Neural crest cell (in vitro differentiated cells): ENCODE measurements at places on chromosomes 6 and 20. TPM values are rescaled to one million over a fixed set of nuclear protein-coding genes. Genes with fewer than 3 reads are reported as not detected.

GRCh38 chr6:100881707-100882040, 545 bp upstream of the ASCC3 start:
- H3K27ac ChIP-seq = peak overlapping the region; percentile 60
- peak overlapping the region; percentile 98 for H3K4me3 ChIP-seq
- peaks cover 2% of the 10 kb centered on the region for H3K36me3 ChIP-seq
- no peaks in the 10 kb centered on the region for H3K27me3 ChIP-seq
- no peak for DNase-seq

DNA sequence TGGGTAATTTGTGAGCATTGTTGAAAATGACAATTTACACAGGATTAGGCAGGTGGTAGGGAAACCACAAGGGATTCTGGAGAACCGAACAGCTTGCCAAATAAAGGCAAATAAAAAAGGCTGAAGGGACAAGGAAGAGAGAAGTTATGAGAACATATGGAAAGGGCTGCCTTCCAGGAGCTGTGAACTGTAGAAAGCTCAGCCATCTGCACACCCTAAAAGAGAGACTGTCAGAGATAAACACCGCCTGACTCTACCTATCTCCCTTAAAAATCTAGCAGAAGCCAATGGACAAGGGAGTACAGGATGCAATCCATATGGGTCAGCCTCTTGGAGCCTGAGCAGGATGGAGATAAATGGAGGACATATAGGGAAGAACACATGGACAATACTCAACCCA, 12.7 kb upstream of the SLC17A1 start:
- no peaks in the 10 kb centered on the region for H3K4me1 ChIP-seq
- no peak overlapping the region for H3K4me3 ChIP-seq
- H3K27ac ChIP-seq = no peak overlapping the region
- DNase-seq = no peak

- no peak for DNase-seq
- no peak overlapping the region for H3K27ac ChIP-seq
- H3K27me3 ChIP-seq = no peaks in the 10 kb centered on the region
Observed at GRCh38 chr6:72761761-72762160, 139.9 kb downstream of the KCNQ5 start.

- H3K27me3 ChIP-seq = no peaks in the 10 kb centered on the region
- no peak overlapping the region for H3K4me3 ChIP-seq
- no peak overlapping the region for H3K27ac ChIP-seq
- H3K36me3 ChIP-seq = peaks cover 24% of the 10 kb centered on the region
- no peak for DNase-seq
Observed at GRCh38 chr20:47295921-47296426, 60.5 kb downstream of the ZMYND8 start.

GRCh38 chr20:11847827-11848226, 69.9 kb upstream of the BTBD3 start:
- DNase-seq = no peak
- no peak overlapping the region for H3K4me3 ChIP-seq
- no peaks in the 10 kb centered on the region for H3K27me3 ChIP-seq
- no peaks in the 10 kb centered on the region for H3K36me3 ChIP-seq
- H3K4me1 ChIP-seq = peaks cover 17% of the 10 kb centered on the region

- peaks cover 76% of the 10 kb centered on the region for H3K4me1 ChIP-seq
- H3K27me3 ChIP-seq = no peaks in the 10 kb centered on the region
- no peaks in the 10 kb centered on the region for H3K36me3 ChIP-seq
- peak overlapping the region; percentile 97 for H3K27ac ChIP-seq
- no peak for DNase-seq
Observed at GRCh38 chr6:30881392-30882203, 2.7 kb upstream of the DDR1 start.

GRCh38 chr20:40134176-40134575, 554.9 kb downstream of the MAFB start:
- DNase-seq = no peak
- H3K4me3 ChIP-seq = no peak overlapping the region
- H3K36me3 ChIP-seq = peaks cover 2% of the 10 kb centered on the region
- no peak overlapping the region for H3K27ac ChIP-seq
- no peaks in the 10 kb centered on the region for H3K27me3 ChIP-seq

DNA sequence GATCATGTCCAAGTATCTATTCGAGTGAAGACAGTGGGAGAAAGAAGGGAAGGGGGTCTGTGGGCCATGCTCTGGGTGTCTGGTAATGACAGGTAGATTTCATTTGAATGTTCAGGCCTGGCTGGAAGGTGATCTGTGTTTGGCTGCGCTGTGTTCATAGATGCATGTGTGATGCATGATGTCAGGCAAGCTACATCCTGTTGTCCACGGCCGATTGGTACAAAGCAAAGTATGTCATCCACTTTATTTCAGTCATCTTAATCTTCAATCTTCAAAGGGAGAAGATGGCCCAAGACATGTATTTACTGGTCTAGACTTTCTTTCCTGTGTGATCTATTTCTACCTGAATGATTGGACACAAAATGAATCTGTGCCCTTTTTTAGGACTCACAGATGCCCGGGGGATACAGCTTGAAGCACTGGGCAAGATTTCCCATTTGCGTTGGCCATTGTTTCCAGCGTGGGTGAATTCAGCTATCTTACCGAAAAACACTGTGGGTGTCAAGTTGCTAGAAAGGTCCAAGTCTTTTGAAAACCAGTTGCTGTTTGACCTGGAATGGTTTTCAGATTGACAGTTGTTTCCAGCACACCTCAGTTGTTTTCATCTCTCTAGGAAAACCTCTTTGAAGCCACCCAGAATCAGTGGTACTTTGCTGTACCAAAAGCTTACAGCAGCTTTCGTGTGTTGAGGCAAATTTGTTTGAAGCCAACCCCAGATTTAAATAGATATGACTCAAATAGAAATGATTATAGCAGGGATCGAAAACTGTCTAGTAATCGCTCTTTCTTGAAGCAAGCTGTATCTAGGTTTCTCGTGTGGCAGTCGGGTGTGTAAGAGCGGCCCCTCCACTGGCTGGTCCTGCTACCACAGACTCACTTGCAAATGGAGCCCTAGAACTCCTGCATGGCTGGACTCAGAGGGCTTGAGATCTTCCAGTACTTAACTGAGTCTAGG, 27.2 kb downstream of the DUSP22 start:
- DNase-seq = no peak
- no peak overlapping the region for H3K4me3 ChIP-seq
- no peaks in the 10 kb centered on the region for H3K27me3 ChIP-seq
- peaks cover 18% of the 10 kb centered on the region for H3K36me3 ChIP-seq
- H3K4me1 ChIP-seq = peaks cover 6% of the 10 kb centered on the region

DNA sequence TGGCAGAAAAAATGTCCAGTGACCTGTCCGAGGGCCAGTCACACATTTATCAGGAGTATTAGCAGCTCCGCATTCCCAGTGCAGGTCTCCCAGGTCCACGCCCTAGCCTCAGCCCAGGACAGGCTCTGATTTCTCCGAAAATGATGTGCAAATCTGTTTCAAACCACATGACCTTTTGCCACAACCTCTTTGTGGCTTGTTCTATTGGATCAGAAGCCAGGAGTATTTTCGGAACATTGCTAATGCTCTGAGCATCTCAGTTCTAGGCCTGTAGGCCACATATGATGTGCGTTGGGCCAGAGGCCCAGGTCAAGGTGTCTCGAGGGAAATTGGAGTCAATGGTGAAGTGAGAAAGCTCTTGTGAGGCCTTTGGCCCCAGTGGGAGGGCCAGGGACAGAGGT, 40.4 kb downstream of the SNX5 start:
- no peaks in the 10 kb centered on the region for H3K4me1 ChIP-seq
- H3K36me3 ChIP-seq = peaks cover 3% of the 10 kb centered on the region
- H3K4me3 ChIP-seq = no peak overlapping the region
- no peak overlapping the region for H3K27ac ChIP-seq
- no peak for DNase-seq

- peaks cover 76% of the 10 kb centered on the region for H3K4me1 ChIP-seq
- DNase-seq = no peak
- no peak overlapping the region for H3K27ac ChIP-seq
- H3K27me3 ChIP-seq = peaks cover 26% of the 10 kb centered on the region
- no peaks in the 10 kb centered on the region for H3K36me3 ChIP-seq
Observed at GRCh38 chr6:110356778-110357177, 1.4 kb downstream of the METTL24 start.

DNA sequence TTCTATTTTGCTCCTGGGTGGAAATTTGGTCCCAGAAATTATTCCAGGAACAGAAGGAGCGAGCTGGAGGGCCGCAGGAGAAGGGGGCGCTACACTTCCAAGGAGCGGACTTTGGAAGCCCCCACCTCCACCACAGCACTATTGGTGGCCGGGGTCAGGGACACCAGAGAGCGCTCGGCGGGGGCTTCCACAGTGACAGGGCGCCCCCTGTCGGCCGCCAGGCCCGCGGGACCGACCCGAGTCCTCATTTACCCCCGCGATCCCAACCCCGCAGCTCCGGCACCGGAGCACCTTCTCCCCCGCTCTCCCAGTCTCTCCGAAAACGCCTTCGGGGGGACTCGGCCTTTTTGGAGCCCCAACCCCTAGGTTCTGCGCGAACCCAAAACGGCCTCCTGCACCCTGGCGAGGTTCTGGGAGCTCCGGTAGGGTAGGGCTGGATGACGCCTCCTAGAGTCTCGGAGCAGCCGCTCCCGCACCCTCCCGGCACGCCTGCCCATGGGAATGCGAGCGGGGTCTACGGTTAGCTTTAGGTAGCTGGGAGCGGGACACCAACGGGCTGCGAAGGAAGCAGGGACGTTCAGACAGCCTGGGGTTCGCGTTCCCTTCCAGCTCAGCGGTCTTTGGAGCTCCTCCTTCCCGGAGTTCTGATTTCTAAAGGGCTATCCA, 2.4 kb upstream of the FOXA2 start:
- H3K4me3 ChIP-seq = no peak overlapping the region
- peaks cover 4% of the 10 kb centered on the region for H3K4me1 ChIP-seq
- peaks cover 91% of the 10 kb centered on the region for H3K27me3 ChIP-seq
- no peak overlapping the region for H3K27ac ChIP-seq
- DNase-seq = no peak
- no peaks in the 10 kb centered on the region for H3K36me3 ChIP-seq

DNA sequence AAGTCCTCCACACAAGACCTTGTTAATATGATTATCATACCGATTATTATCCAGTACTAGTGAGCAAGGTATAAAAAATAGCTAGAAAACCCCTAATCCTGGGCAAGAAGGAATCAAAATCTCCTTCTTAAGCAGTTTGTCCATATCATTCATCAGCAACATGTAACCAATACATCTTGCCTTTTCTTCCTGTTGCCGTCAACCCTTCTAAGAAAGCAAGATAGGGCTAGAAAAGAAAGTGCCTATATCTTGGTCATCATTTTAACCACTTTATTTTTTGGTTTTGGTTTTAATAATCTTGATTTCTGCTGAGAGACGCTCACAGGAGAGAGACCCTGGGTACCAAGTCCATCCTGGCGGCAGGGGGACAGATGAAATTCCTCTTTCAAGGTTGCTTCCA, 27.2 kb upstream of the PREX1 start:
- no peak overlapping the region for H3K27ac ChIP-seq
- H3K4me3 ChIP-seq = no peak overlapping the region
- no peaks in the 10 kb centered on the region for H3K36me3 ChIP-seq
- H3K27me3 ChIP-seq = no peaks in the 10 kb centered on the region

DNA sequence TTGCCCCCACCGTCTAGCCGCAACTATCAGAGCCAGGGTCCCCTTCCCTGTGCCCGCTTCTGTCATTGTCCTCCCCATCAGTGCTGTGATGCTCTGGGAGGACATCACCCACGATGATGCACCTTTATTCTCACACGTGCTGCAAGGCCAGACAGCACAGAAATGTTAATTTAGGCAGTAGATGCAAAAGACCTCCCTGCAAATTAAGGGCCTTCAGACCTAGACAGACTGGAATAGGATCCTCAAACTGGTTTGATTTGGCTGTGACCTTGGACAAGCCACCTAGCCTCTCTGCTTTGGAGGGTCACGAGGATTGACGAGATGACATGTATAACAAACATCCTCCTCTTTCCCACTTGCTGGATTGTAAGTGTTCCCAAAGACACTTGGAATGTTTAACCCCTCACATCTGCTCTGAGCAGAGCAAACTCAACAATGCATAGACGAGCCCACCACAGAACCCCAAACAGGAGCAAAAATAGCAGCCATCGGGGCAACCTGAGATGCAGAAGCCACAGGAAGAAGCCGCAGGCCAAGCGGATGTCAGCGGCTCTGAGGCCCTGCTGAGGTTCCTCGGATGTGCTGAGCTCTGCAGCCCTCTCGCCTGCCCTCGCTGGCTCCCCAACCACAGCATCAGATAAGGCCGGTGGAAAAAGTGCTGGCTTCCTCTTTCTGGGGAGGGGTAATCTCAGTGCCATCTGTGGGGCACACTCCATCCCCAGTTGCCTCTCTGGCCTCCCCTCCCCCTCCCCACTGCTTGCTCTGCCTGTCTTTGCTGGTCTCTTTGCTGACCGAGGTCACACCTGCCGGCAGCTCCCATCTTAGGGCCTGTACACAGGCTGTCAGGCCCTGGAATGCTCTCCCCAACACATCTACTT, 35.3 kb downstream of the TOX2 start:
- no peak for DNase-seq
- H3K27me3 ChIP-seq = no peaks in the 10 kb centered on the region
- no peak overlapping the region for H3K4me3 ChIP-seq
- H3K27ac ChIP-seq = peak overlapping the region; percentile 35
- no peaks in the 10 kb centered on the region for H3K36me3 ChIP-seq
- H3K4me1 ChIP-seq = no peaks in the 10 kb centered on the region

DNA sequence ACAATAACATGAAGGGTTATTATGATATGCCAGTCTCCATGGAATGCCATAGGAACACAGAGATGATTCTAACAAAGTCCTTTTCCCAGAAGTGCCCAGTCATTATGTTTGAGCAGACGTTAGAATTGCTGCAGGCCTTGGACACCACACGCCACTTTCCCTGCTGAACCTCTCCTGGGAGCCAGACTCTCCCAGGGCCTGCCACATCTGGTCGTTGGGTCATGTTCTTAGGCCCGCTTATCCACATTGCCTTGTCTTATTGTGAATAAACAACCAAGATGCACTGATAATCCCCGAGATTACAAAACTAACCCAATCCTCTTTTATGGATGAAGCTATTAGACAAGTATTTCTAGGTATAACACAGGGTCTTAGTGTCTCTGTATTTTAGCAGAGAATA, 276.5 kb upstream of the CITED2 start:
- no peak overlapping the region for H3K27ac ChIP-seq
- no peak for DNase-seq
- peaks cover 7% of the 10 kb centered on the region for H3K36me3 ChIP-seq
- no peak overlapping the region for H3K4me3 ChIP-seq

- H3K4me3 ChIP-seq = no peak overlapping the region
- no peaks in the 10 kb centered on the region for H3K4me1 ChIP-seq
- H3K36me3 ChIP-seq = no peaks in the 10 kb centered on the region
- no peak for DNase-seq
- H3K27me3 ChIP-seq = no peaks in the 10 kb centered on the region
- H3K27ac ChIP-seq = no peak overlapping the region
Observed at GRCh38 chr6:135306740-135307420, 125.8 kb downstream of the MYB start.

- H3K4me1 ChIP-seq = no peaks in the 10 kb centered on the region
- H3K27ac ChIP-seq = no peak overlapping the region
- H3K36me3 ChIP-seq = no peaks in the 10 kb centered on the region
Observed at GRCh38 chr20:16654858-16655535, 74.8 kb upstream of the SNRPB2 start.

DPPA5 gene
- not detected in 2 replicates for total RNA-seq

ZNF165 gene
- 0.91 and 0.98 TPM in 2 replicates for total RNA-seq

PPP1R18 gene
- 71.0 and 71.1 TPM in 2 replicates for total RNA-seq

FAM217A gene
- not detected in 2 replicates for total RNA-seq

ATP6V1G2 gene
- 3.3 and 5.1 TPM in 2 replicates for total RNA-seq

CD93 gene
- total RNA-seq = 0.44 and 0.50 TPM in 2 replicates
